ENCODE measurements at places on chromosomes 3 and 15.

DNA sequence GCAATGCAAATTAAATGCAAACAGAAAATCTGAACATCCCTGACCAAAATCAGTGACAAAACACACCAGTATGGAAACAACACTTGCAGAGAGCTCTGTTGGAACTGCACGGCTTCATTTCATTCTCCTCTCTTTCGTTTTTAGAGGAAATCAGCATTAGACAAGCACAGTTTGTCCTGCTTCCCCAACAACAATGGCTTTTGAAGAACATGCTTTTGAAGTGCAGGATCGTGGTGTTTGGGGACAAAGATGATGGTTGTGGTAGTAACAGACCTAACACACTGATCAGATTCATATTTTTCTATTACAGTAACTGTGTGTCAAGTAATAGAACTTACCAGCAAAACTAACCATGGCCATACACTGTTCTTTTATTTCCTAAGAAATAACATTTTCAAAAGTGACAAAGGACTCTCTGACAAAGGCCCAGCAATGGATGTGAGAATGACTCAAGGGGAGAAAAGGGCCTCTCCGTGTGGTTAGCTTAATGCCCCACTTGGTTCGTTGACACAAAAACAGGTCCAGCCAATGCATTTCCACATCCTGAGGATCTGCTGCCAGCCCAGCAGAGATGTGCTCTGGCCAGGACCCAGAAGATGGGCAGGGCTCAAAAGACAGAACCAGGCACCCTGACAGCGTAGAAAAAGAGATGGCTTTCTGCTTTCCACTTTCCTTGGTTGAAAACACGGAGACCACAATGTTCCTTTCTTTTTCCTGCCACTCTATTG lies 84.1 kb downstream of the CCNL1 start:
- DNase-seq, result no peak

DNA sequence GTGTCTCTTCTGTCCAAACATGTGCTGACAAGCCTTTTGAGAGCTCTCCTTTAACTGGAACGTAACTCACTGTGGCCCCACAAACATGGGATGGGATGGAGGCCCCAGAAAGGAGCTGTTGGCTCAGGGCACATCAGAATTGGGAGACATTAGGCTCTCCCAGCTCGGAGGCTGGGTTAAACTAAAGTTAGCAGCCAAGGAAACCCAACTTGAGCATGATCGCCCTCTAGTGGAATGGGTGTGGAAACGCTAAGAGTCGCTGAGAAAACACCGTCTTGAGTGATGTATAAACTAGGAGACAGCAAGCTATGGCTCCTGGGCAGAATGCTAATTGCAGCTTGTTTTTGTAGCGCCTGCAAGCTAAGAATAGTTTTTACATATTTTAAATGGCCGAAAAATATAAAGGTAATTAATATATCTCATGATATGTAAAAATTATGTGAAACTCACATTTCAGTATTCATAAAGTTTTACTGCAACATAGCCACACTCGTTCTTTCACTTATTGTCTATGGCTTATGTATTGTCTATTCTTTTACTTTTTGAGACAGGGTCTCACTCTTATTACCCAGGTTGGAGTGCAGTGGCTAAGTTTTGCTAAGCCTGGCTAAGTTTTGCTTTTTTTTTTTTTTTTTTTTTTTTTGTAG lies 138.8 kb upstream of the HACD2 start:
- peak; percentile 23 for DNase-seq

DNA sequence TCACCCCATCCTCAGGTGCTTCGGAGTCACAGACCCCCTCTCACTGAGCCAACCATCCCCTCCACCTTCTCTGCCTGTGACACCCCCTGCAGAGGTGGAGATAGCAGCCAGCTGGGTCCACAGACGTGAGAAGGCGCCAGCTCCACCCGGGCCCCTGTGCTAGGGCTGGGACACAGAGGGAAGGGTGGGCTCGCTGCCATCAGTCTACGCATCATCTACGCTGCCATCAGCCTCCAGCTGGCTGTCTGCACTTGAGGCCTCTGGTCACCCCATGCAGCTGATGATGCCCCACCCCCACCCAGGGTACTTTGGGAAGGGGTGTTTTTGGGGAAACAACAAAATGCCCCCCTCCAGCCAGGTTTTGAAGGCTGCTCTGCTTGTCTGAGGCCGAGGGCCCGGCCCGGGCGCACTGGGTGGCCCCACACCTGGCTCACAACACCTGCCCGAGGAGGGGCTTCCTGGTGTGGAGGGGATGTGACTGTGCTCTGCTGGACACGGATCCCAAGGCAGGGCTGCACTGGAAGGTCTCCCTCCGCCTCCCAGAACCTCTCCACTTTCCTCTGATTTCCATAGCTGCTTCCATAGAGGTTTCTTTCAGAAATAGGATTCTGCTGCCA lies 163.4 kb upstream of the IQSEC1 start:
- no peak for DNase-seq

GRCh38 chr15:51816611-51817010 lies 12.8 kb upstream of the TMOD3 start:
- no peak for DNase-seq

GRCh38 chr3:104596054-104596453 lies 770.7 kb upstream of the ALCAM start:
- no peak for DNase-seq

DNA sequence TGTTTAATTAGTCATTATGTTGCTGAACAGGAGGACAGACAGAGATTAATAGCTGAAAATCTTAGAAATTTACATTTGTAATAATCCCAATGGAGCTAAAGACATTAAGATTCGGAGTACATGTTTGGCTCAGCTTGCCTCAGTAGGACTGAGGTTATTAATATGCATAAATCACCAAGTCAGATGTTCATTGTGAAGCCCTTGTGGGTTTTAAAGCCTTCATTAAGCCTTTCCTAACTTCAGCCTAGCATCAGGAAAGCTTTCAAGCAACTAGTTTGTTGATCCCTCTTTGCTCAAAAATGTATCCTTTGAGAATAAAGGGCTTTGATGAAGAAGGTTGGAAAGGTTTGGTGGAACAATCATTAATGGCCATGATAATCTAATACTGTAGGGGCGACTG lies 178.2 kb upstream of the CGNL1 start:
- no peak for DNase-seq

DNA sequence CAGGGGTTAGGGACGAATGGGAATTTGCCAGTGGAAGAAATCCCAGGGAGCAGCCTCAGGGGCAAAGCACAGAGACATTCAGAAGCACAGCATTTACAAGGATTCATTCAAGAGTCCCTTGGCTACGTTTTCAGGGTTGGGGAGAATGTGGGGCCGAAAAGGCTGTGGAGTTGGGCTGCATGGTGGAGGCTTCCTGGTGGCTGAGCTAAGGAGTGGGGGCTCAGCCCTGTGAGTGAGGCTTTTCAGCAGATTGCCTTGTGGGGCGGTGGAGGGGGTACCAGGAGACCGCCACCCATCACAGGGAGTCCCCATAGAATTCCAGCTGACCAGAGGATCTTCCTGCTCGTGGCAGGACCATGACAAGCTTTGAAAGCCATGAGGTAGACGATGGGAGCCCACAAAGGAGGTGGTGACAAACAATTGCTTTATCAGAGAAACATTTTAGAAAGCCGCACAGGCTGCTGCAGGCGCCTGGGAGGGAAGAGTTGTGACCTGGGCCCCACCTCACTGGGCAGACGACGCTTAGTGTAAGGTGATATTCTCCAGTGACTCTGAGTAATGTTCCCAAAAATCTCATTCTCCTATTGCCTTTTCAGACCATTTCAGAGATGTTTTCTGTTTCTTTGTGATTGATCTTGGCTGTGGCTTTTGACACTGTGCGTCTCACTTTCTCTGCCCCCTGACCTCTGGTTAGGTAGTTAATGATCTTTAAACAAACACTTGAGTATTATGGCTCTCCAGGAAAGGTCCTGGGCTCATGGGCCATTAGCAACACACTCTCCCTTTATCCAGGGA lies 128.0 kb downstream of the DNAJB8 start:
- no peak for DNase-seq

GRCh38 chr15:58142827-58143461 lies 4.8 kb downstream of the AQP9 start:
- DNase-seq, result no peak

Measured in activated CD4-positive, alpha-beta T cell treated with anti-CD3 and anti-CD28 coated beads, Interleukin-2, amount 50 U/mL, for 1 hour (primary cell).